ENCODE measurements at places on chromosomes 3 and 15.

DNA sequence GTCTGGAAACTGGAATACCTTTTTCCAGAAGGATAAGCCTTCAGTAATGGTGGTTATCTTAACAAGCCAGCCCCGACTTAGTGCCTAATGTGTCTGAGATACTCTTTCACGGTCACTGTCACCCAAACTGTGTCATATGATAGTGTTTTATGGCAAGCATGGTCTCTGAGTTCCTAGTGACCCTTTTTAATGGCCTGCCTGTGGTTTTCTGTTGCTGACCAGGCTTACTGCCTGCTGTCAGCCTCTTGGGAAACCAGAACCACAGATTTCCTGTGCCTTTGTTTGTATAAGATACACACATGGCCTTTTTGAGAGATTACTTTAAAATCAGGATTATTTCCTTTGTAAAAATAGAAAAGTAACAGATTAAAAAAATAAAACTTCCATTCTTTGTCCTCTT, 22.4 kb downstream of the HPS3 start:
- DNase-seq, result no peak

GRCh38 chr15:101148881-101149664, 102.8 kb downstream of the CHSY1 start:
- no peak for DNase-seq

DNA sequence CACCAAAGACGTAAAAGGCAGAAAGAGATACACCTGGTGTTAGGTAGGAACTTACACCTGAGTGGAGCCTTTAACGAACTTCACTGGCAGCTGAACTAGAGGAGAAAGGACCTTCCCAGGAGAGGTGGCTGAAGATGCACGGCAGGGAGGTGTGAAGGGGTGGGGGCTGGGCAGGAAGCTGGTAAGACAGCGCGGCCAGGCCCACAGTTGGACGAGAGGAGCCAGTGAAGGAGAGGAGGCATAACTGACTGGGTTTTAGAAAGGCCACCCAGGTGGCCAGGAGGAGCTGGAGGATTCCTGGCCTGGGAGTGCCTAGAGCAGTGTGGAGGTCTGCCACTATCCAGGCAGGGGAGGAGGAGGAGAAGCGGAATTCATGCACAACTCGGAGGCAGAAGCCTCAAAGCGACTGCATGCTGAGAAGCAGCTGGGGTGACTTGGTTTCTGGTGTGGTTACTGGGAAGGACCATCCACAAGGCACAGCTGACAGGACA, 51.9 kb downstream of the SLC41A3 start:
- no peak for DNase-seq

DNA sequence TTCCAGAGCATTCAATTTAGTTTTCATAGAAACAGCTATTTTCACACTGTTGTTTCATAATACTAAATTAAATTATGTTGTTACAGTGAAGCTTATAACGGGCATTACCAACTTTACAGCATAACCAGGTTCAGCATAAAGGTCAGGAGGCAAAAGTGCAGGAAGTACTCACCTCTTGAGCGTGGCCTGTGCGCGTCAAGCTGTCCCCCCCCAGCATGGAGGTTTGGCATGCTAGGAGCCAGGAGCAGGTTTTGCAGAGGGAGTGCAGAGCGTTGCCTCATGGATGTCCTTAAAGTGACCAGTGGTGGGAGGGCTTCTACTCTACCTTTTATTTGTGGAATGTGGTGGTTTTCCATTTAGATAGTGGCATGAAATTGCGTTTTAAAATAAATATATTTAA, 104.4 kb downstream of the EEFSEC start:
- no peak for DNase-seq

DNA sequence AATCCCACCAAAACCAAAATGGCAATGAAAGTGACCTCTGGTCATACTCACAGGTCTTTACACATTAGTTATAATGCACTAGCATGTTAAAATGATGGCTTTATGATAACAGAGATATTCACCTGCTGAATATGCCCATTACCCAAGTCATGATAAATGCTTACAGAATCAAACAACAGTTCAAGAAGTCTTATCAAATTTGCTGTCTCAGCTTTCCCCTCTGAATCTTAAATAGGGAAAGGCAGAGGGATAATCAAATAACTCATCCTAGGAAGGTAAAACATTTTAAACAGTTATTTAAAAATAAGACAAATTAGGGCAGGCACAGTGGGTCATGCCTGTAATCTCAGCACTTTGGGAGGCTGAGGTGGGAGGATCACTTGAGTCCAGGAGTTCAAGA, 52.8 kb upstream of the CRBN start:
- DNase-seq, result no peak

DNA sequence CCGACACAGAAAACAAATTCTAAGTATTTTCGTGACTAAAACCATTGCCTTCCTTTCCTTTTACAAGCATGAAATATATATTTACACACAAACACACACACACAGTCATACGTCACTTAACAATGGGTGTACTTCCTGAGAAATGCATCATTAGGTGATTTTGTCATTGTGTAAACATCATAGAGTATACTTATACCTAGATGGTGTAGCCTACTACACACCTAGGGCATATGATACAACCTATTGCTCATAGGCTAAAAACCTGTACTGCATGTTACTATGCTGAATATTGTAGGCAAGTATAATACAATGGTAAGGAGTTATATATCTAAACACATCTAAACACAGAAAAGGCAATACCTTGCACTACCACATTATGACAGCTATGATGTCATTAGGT, 28.6 kb downstream of the COL6A5 start:
- DNase-seq, result no peak

DNA sequence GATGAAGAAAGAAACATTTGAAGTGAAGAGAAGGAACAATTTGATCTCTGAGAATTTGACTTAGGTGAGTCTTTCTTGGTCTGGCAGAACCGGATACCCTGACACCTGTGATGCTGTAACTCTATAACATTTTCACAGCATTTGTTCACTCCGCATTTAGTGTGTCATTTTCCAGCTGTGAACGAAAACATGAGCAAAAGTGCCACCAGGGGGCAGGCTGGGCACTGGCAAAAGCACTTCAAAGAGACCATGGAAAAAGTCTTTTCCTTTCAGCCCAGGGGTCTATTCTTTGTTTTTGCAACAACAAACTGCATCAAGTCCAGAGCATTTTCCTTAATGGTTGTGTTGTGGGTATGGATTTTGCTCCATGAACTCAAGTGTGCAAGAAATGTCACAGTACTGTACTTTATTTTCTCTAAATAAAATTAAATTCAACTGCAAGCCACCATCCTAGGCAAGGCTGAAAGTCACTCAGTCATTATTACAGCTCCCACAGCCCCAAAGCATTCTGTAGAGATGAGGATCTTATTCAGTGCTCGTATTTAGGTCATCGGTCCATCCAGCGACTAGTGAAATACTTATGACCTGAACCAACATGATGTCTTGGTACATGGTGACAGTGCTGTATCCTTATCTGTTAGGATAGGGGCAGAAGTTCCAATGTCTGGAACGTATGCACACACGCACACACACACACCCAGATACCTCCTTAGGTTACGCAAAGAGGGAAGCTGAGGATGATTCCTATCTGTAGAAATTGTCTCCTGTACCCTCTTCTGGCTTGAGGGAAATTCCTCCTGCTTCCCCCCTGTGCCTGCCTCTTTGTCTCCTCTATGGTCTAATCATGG, 125.5 kb downstream of the GADL1 start:
- DNase-seq, result peak; percentile 59

DNA sequence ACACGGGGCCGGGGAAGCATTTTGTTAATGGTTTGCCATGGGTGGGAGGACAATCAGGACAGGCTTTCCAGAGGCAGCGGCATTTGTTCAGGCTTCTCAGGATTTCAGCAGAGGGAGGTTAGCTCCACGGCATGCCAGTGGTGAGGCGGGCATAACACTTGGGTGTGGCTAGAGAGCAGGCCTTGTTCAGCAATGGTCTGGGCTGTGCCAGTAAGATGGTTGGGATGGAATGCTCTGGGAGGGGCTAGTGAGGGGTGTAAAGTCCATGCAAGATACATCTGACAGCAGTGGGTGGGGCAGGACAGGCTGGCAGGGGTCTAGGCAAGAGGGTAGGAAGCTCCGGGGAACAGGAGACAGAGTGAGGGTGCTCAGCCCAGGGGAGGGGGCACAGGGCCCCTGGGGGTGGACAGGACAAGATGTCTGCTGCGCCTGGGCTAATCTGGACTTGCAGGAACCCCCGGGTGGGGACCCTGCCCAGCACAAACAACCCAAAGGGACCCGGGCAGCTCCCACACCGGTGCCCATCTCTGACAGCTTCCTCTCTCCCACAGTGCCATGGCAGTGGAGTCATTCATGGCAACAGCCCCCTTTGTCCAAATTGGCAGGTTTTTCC, 8.4 kb downstream of the TMEM43 start:
- no peak for DNase-seq

DNA sequence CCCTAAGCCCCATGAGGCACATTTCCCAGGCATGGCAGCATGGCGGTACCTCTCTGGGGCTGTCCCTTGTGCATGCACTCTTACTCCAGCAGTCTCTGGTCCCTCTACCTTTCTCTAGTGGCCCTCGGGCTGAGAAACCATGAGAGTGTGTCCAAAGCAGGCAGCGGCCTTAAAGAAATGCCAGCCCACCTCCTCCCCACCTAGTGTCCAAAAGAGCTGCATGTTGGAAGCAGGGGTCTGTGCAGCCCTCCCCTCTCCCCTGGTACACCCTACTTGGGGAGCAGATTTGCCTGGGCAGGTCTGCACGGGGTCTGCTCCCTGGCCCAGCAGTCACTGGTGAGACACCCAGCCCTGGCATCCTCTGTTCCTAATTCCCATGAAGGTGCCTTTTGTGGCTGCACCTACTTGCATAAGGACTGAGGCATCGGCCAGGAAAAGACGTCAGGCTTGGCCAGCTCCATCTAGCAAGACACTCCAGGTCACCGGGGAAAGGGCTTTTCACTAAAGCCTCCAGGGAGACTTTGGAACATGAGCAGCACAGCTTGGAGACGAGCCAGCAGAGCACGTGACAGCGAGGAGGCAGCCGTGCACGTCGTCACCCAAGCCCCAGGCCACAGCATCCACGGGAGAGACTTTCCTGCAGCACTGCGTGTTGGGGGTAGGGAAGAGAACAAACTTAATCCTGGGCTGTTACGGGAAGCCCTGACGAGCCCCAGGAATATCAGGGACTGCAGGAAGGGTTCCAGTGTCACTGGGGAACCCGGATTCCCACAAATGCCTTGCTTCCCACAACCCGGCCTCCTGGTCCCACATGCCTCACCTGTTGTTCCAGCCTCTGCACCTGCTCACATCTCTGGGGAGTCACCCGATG, 38.8 kb downstream of the TM2D3 start:
- DNase-seq, result no peak

DNA sequence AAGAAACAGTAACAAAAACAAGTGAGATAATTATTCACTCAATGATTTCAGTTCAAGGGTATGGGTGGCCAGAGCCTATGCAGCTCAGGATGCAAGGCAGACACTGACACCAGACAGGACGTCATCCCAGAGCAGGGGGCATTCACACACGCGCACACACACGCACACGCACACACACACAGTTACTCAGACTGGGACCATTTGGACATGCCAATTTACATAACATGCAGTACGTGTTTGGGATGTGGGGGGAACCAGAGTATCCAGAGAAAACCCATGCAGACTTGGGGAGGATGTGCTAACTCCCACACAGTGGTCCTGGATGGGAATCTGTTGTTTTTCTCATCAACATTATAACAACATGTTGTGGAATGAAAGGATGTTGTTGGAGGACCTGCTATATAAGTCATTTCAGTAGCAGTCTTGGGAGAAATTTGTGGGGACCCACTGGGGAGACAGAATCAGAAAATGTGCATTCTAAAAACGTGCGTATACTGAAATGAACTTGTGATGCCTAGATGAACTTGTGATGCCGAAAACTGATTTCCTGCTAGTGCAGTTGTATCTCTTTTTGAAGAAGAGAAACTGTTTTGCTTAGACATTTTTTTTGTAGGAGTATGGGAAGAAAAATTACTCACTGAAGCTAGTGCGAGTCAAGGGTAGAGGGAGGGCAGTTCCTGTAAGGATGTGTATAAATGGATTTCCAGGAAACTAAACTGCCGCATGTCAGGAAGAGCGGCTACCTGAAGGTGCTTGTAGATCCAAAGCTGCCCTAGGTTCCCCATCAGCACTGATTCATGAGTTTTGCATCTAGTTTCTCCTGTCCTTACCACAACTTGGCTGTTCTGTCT, 25.2 kb downstream of the CD200 start:
- DNase-seq, result peak; percentile 20

GRCh38 chr3:4656059-4656458, 162.9 kb downstream of the ITPR1 start:
- peak; percentile 87 for DNase-seq

DNA sequence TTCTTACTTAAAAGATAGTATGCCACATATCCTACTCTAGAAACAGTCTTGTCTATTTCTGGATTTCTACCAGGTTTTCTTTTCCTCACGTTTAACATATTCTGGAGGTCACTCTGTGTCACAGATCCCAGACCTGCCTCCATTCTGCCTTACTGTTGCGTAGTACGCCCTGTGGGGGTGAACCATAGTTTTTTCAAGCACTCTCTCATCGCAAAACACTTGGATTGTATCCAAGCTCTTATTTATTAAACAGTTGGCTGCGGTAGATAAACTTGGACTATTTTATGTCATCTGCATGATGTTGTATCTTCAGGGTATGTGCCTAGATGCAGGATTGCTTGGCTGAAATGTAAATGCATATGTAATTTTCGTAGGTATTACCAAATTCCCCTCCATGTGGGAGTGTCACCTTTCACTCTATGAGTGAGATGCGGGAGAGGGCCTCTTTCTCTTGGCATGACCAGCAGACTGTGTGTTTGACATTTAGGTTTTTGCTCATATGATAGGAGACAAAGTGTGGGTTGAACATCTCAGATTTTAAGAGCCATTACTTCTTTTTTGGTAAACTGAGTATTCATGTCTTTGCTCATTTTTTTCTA, 55.8 kb downstream of the ABTB1 start:
- no peak for DNase-seq

- DNase-seq, result no peak
Observed at GRCh38 chr3:168025076-168025475, 70.6 kb downstream of the GOLIM4 start.

GRCh38 chr3:154095832-154096421, 25.3 kb upstream of the ARHGEF26 start:
- no peak for DNase-seq

DNA sequence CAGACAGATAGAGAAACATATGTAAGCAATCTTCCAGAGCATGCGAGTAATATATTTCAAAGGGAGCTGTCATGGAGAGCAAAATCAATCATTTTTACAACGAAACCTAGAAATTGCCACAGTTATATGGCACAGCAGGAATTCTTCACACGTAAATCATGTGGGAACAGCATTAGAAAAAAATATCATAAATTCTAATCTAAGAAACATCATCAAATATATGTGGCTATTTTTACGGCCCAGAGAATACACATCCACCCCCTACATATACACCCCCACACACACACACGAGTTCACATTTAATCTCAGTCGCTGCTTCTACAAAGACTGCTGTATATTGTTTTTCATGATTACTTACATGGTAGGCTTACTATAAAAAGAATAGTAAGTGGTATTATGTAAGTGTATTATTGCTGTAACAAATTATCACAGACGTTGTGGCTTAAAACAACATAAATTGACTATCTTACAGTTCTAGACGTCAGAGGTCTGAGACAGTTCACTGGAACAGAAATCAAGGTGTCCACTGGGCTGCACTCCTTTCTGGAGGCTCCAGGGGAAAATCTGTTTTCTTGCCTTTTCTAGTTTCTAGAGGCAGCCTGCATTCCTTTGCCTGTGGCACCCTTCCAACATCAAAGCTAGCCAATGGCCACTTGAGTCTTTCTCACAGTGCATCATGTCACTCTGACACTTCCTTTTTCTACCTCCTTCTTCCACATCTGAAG, 363.3 kb downstream of the ULK4 start:
- DNase-seq, result no peak

GRCh38 chr3:189507856-189508255, 123.3 kb upstream of the TP63 start:
- DNase-seq, result no peak

Measured in urothelium cell line (cell line).